ENCODE measurements at places on chromosomes 12 and 14. TPM values are rescaled to one million over a fixed set of nuclear protein-coding genes. Genes with fewer than 3 reads are reported as not detected.
A peak's percentile ranks its signal among the peaks of the same experiment; 100 is the strongest.

The ZC3H10 gene
- 6.1 TPM for total RNA-seq

The METTL25 gene
- total RNA-seq: 20.0 TPM

The ENDOU gene
- total RNA-seq: 0.60 TPM

The SSPN gene
- total RNA-seq: 88.5 TPM

DNA sequence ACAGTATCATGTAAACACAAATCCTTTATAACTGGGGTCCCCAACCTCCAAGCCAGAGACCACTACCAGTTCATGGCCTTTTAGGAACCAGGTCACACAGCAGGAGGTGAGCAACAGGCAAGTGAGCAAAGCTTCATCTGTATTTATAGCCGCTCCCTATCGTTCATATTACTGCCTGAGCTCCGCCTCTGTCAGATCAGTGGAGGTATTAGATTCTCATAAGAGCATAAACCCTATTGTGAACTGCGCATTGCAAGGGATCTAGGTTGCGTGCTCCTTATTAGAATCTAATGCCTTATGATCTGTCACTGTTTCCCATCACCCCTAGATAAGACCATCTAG lies 49.9 kb downstream of the LRP6 start:
- DNase-seq: no peak

DNA sequence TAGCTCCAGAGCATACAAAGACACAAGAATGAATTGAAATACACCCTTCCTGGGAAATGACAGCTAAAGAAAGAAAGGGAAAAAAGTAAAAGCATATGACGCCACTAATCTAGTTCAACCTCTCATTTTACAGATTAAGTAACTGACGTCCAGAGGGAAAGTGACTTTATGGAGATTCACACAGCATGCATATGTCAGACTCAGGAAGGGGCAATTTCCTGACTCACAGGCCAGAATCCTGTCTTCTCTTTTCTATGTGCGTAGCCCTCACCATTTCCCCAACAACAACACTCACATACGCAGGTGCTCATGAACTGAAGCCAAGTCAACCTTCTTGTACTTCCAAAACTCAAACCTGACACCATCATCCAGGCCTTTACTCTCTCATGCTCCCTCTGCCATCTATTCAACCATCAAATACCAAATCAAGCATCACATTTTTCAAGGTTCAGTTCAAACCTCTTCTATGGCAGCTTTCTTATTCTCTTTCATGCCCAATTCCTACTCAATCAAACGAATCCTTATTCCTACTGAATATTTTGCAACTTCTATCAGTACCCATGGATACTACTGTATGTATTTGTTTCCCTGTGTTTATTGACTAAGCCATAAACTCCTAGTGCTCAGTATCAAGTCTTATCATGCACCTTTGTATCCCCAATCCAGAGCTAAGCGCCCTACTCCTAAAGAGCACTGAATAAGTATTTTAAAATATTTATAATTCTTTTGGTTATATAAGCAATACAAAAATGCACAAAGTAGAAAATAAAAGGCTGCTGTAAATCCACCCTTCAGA lies 52.8 kb downstream of the STXBP6 start:
- no peak for DNase-seq

- no peak for DNase-seq
These were observed 420.5 kb downstream of the GXYLT1 start for GRCh38 chr12:41724216-41724615.

DNA sequence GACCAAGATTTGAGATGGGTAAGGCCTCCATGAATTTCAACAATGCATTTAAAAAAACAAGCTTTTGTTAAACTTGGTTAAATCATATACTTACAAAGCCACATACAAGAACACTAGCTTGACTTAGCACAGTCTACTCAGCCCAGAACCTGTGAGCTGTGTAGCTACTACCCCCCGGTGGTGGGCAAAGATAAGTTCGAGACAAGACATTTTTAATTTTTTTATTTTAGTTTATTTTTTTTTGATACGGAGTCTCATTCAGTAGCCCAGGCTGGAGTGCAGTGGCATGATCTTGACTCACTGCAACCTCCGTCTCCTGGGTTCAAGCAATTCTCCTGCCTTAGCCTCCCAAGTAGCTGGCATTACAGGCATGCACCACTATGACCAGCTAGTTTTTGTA lies 3.7 kb upstream of the NECAP1 start:
- no peak for DNase-seq

- DNase-seq: no peak
These were observed 51.2 kb downstream of the PRMT8 start for GRCh38 chr12:3542156-3542555.

- no peak for DNase-seq
These were observed 68.0 kb downstream of the AVPR1A start for GRCh38 chr12:63083046-63083445.

DNA sequence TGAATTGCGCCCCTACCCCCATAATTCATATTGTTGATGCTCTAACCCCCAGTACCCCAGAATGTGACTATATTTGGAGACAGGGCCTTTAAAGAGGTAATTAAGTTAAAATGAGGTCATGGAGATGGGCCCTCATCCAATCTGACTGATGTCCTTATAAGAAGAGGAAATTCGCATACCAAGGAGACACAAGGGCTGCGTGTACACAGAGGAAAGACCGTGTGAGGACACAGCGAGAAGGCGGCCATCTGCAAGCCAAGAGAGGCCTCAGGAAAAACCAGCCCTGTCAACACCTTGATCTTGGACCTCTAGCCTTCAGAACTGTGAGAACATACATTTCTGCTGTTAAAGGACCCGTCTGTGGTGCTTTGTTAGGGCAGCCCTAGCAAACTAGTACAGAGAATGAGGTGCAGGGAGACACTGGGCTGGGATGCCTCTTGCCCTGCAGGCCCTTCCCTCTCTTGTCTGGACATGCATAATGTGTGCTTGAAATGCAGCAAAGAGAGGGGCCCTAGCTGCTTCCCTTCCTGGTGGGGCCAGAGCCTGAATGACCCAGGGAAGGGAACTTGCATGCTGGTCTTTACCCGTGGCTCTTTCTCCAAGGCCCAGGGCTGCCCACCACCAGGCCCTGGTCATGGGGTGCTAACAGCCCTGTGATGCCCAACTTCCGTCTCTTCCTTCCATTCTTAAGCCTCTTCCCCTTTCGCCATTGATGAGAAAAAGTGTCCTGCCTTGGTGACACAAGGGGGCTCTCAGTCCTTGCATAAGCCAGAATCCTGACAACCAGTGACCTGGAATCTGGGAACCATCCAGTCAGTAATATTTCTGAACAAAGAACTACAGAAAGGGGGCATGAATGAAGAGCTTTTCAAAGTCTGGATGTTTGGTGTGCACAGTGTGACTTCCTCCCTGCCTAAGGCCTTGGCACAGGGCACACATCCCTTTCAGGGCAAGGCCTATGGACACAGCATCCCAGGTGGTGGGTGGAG lies 50.0 kb upstream of the GPATCH2L start:
- peak; percentile 24 for DNase-seq

DNA sequence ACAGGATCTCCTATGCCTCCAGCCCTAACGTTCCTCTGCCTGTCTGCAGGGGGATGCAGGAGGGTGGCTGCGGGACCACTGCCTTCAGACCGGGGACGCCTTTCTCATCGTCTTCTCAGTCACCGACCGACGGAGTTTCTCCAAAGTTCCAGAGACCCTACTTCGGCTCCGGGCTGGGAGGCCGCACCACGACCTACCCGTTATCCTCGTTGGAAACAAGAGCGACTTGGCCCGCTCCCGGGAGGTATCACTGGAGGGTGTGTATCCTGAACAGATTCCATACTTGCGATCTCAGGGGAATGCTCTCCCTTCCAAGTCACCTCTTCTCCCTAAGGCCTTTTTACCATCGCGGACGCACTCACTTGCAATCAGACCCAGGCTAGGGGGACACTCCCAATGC lies 3.0 kb downstream of the REM2 start:
- no peak for DNase-seq

Measured in right cardiac atrium (tissue), 5 donors.